ENCODE measurements at places on chromosomes 7 and 10. TPM values are rescaled to one million over a fixed set of nuclear protein-coding genes. Genes with fewer than 3 reads are reported as not detected.

The SPDYE1 gene
- polyA plus RNA-seq = 0.62 TPM

GRCh38 chr10:69100136-69100872 is 12.4 kb downstream of the SRGN start:
- DNase-seq = no peak

DNA sequence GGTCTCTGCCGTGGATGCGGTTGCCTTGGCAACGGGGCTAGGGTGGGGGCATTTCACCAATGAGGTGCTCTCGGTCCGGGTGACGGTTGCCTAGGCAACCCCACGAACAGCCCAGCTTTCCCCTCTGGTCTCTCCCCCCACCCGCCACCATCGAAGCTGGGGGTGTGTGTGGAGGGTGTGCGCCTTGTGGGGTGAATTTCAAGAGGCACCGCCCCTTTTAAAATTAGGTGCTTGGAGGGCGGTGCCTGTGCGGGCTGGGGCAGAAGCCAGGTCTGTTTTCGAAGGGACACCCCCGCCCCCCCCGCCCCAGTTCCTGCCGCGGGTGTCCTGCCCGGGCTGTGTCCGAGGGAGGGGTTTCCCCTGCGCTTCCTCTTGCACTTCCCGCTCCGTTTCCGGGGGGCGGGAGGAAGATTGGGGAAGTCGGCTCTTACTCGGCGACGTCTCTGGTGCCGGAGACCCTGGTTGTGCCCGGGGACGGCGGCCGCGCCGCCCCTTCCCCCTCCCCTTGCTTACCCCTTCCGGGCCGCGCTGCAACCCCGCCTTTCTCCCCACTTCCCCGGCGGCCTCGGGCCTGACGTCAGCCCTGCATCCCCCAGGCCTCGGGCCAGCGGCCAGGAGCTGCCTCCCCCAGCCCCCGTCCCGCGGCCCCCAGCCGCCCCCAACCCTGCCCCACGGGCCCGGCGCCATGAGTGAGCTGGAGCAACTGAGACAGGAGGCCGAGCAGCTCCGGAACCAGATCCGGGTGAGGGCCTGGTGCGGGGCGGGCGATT is 2.2 kb downstream of the GNB2 start:
- no peak for DNase-seq

DNA sequence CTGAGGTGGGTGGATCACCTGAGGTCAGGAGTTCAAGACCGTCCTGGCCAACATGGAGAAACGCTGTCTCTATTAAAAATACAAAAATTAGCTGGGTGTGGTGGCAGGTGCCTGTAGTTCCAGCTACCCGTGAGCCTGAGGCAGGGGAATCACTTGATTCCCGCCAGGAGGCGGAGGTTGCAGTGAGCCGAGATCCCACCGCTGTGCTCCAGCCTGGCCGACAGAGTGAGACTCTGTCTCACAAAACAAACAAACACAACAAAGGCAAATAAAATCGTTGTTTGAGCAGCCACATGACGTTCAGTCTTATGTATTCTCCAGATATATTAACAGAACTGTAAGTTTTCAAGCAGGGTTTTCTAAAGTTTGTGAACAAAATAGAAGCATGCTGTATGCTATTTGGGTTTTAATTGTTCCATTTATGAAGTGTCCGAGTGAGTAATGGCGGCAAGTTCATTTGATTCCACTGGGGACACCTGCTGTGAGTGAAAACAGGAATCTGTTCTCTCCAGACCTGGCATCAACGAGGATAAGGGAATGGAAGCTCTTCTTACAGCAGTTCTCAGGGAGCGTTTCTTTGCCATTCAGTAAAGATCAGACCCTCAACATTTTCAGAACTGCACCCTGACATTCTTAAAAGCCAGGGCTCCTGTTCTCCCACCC is 122.5 kb upstream of the PITRM1 start:
- no peak for DNase-seq

DNA sequence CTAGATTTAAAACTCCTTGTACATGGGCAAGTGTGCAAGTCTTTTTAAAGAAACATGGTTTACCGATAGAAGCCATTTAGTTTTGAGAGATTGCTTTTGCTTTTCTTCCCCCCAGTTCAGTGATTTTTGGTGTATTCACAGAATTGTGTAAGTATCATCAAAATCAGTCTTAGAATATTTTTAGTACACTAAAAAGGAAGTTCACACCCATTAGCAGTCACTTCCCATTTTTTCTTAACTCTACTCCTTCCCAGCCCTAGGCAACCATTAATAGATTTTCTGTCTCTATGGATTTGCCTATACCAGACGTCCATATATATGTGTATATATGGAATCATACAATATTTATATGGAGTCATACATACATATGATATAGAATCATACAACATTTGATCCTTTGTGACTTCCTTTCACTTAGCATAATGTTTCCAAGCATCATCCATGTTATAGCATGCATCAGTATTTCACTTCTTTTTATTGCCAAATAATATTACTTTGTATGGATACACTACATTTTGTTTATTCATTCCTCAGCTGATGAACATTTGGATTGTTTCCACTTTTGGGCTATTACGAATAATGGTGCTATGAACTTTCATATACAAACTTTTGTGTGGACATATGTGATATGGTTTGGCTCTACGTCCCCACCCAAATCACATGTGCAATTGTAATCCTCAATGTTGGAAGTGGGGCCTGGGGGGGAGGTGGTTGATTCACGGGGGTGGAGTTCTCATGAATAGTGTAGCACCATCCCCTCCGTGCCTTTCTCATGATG is 16.5 kb upstream of the ARL4A start:
- no peak for DNase-seq

GRCh38 chr10:130958003-130958402 is 353.5 kb downstream of the TCERG1L start:
- DNase-seq = no peak

Data from right renal cortex interstitium (tissue), 3 donors.